Regular cardiac myocyte (primary cell): ENCODE measurements at places on chromosomes 11 and 22. TPM values are rescaled to one million over a fixed set of nuclear protein-coding genes. Genes with fewer than 3 reads are reported as not detected.

Gene GAS2
- 2.3 and 3.4 TPM in 2 replicates for total RNA-seq

Gene FEN1
- 11.0 and 79.0 TPM in 2 replicates for total RNA-seq

Gene MISFA
- 0.19 and 2.0 TPM in 2 replicates for total RNA-seq

Gene TSSK2
- total RNA-seq: not detected in 2 replicates

Gene ZC3H12C
- 13.8 and 16.1 TPM in 2 replicates for total RNA-seq

Gene NXPE2
- not detected in 2 replicates for total RNA-seq

Gene C11orf86
- total RNA-seq: not detected in 2 replicates

Gene C22orf23
- 0.19 and 0.85 TPM in 2 replicates for total RNA-seq

Gene SMIM38
- under 0.01 and 0.85 TPM in 2 replicates for total RNA-seq

Gene CDC42BPG
- total RNA-seq: 0.19 and 1.1 TPM in 2 replicates

Gene CECR2
- total RNA-seq: 0.96 and 1.1 TPM in 2 replicates

Gene PKNOX2
- total RNA-seq: 0.38 and 3.1 TPM in 2 replicates

Gene OR5P2
- total RNA-seq: not detected in 2 replicates

Gene MEI1
- total RNA-seq: 0.96 and 1.7 TPM in 2 replicates

Gene APOBEC3B
- 0.56 and 13.0 TPM in 2 replicates for total RNA-seq

Gene ARFIP2
- 54.7 and 69.6 TPM in 2 replicates for total RNA-seq

Gene ART1
- not detected in 2 replicates for total RNA-seq

Gene OR5M10
- total RNA-seq: not detected in 2 replicates

Gene INSC
- under 0.01 and 3.8 TPM in 2 replicates for total RNA-seq

Gene OOSP3
- not detected in 2 replicates for total RNA-seq

Gene DCDC1
- total RNA-seq: 0.19 and 0.56 TPM in 2 replicates

Gene MDK
- 9.0 and 18.3 TPM in 2 replicates for total RNA-seq

Gene SLC7A4
- total RNA-seq: under 0.01 and 0.56 TPM in 2 replicates

Gene TBX10
- total RNA-seq: not detected in 2 replicates

Gene OR2D2
- total RNA-seq: 0.28 and 0.38 TPM in 2 replicates
